CD14-positive monocyte (primary cell): ENCODE measurements at places on chromosomes 3 and 15.

DNA sequence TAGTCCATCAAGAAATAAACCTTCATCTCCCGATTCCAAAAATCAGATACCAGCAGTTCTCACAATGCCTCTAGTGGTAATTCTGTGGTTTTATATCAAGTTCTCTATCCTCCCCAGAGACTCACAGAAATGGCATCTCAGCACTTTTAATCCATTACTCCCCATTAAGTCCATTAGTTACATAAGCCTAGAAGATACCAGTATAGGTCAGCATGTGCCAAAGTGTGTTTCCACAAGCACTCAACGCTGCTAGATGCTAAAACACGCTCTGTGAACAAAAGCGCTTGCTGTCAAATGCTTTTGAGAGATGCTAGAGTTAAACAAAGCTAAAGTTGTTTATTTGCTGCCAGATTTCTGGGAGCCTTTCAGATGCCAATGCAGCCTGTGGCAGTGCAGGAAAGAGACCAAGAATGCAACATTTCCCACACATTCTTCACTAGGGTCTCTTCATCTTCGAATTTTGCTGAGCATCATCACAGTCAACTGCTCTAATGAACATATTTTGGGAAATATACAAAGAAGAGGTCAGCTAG, 918.8 kb upstream of the CFAP20DC start:
- DNase-seq: no peak

GRCh38 chr3:66033241-66034138, 5.2 kb downstream of the MAGI1 start:
- DNase-seq: no peak

GRCh38 chr3:134276086-134276485, 25.4 kb upstream of the RYK start:
- no peak for DNase-seq

DNA sequence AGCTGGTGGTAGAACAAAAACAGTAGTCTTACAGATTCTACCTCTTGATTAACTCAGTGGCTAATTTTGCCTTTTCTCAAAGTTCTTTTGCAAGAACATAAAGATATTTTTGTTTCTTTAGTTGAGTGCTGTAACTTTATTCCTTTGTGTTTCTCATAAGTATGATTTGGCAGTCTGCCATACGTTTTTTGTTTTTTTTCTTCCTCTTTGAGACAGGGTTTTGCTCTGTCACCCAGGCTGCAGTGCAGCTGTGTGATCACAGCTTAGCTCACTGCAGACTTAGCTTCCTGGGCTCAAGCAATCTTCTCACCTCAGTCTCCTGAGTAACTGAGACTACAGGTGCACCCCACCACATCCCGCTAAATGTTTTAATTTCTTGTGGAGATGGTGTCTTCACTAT, 22.4 kb downstream of the B3GNT5 start:
- DNase-seq: peak; percentile 85

DNA sequence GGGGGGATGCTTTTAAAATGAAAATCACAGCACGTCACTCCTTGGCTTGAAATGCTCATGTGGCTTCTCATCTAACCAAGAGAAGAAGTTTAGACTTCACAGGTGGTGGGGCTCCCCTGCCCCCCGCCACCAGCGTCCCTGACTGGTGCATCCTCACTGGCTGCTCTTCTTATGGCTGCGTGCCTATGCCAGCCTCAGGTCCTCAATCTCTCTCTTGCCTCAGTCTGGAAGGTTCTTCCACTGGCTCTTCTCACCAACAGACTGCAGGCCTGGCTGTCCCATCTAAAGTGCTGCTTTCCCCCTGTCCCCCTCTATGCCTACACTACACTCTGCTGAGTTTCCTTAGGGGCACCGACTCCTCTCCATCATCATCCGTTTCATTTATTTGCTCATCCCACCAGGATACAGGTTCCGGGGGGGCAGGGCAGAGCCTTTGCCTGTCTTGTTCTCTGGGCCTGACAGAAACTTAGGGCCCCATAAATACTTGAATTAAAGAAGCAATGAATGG, 20.6 kb downstream of the ABTB1 start:
- no peak for DNase-seq

DNA sequence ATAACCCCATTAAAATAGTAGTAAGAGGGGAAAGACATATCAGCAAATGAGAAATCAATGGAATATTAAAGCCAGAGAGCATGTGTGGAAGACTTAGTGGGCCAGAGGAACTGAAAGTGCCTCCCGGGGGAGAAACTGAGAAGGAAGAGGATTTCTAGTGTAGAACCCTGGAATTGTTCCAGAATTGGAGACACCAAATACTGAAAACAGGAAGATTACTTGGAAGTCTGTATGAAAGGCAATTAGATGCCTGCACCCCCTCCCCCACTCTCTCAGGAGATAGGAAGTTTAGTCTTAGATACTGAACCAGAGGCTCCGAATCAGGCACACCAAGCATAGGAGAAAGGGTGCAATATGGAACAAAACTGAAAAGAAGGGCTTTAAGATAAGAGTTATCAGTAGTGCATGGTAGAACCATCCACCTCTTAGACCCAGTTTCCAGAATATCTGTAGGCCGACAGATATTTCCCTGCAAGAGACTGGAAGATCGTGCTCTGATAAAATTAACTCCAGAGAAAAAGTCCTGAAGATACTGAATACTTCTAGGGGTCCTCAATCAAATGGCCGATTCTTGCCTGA, 32.4 kb downstream of the KLHL18 start:
- peak; percentile 46 for DNase-seq

- no peak for DNase-seq
These were observed 909 bp upstream of the GPD1L start for GRCh38 chr3:32105291-32106131.

DNA sequence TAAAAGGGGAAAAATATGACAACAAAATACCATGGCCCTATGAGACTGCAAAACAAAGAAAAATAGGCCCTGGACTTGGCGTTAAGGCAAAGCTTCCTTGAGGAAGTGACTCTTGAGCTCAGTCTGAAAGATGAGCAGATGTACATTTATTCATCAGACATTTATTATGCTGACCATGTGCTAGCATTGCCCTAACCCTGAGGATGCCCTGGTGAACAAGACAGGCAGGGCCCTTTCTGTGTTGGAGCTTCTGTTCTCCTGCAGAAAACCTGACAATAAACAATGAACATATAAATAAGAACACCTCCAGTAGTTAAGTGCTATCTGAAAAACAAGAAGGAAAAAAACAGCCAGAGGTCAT, 12.4 kb downstream of the TF start:
- DNase-seq: no peak

DNA sequence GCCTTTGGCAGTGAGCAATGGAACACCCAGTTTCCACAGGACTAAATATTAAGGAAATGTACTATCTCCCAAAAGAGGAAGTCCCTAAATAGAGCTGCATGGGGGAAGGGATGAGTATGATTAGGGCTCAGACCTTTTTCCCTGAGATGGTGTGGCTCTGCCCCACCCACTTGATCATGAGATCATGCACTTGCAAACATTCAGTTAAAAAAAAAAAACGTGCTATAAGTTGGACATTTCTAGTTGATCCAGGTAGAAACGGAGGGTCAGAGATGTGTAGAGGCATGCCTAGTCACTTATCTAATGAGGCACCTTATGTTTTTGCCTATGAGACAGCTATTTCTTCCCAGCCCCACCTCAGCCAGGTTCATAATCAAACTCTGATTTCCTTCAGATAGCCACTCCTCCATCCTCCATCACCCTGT, 24.5 kb upstream of the SSR3 start:
- peak; percentile 71 for DNase-seq

- DNase-seq: no peak
These were observed 1049.1 kb downstream of the FHIT start for GRCh38 chr3:60202052-60202726.

DNA sequence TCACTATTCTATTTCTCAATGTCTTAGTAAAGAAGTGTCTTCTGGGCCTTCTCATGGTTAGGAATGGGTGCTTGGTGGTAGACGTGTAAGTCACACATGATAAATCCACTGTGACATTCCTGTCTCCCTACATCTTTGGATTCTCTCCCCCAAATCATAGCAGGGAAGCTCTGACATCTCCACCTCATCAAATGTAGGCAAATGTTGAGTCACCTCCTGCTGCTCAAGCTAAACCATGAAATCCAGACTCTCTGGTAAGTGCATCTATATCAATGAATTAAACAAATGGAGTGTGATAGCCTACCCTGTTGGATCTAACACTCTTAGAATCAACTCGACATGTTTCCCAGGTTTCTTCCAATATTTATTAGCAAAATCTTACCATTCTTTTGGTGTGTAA, 42.8 kb upstream of the RPL35A start:
- no peak for DNase-seq

GRCh38 chr3:34352778-34353331, 554.4 kb downstream of the PDCD6IP start:
- no peak for DNase-seq

GRCh38 chr3:72451841-72452240, 396.4 kb downstream of the SHQ1 start:
- no peak for DNase-seq

DNA sequence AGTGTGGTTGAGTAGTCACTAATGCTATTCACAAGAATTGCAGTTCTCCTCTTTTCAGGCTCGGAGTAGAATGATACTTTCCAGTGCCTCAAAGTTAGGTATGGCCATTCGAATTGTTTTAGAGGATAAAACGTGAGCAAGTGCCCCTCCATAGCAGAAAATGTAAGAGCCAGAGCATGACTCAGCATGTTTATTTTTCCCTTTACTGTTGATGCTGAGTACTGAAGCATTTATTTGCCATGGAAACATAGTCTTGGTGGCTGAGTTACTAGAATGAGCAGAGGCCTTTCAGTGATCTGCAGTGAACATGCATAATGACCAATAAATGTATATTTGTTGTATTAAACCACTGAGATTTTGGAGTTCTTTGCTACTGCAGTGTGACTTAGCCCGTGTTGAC, 540.6 kb downstream of the NLGN1 start:
- no peak for DNase-seq

DNA sequence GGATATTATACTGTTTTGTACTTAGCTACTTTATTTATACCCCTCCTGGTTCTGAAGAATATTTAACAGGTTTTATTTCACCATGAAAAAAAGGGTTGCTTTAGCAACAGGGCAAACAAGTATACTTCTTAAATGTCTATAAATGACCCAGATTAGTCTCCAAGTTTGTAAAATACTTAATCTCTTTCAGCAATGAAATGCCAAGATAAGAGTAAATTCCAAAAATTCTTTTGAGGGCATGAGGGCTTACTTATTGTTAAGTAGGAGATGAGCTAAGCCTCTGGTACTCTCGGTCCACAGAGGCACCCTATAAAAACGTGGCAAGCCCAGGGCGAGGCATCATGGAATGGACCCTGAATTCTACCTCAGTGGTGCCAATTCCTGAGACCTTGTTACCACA, 264.8 kb upstream of the NSMCE3 start:
- DNase-seq: no peak

DNA sequence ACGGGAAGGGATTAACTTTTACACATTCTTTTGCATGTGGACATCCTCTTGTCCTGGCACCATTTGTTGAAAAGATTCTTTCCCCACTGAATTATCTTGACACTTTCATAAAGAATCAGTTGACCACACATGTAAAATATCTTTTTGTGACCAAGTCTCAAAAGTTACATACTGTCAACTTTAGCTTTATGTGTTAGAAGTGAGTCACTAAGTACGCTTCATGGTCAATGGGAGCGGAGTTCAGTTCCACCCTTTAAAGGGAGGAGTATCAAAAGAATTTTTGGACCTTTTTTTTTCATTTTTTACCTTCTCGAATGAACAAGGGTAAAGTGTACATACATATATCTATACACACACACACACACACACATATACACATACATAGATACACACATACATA, 35.4 kb downstream of the MAPK6 start:
- DNase-seq: no peak

- no peak for DNase-seq
These were observed 45.7 kb upstream of the LIPC start for GRCh38 chr15:58386081-58386480.

- DNase-seq: no peak
These were observed 261.1 kb downstream of the ABHD5 start for GRCh38 chr3:43951813-43952212.

GRCh38 chr3:25025236-25025635, 402.8 kb upstream of the RARB start:
- no peak for DNase-seq

DNA sequence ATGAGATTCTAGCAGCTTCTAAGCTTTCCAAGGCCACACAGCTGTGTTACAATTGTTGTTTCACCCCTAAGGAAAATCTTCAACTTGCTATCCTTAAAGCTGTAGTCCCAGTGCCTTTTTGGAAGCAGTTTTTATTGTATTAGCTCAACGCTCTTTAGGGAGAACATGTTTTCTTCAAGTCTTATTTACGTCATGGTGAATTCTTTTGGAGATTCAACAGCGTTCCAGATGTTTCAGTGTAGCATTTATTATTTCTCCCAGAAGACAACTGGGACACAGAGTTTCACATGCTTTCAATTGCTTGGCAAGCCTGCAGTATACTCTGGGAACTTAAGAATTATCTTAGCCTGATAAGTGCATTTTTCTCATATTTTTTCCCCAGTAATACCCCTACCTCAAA, 888.3 kb downstream of the PLOD2 start:
- no peak for DNase-seq

GRCh38 chr3:46353647-46354410, at the start of gene CCR2:
CCR2 (plus strand) TSS chr3:46354111; CDS start chr3:46357528, 3,417 bp downstream.
- DNase-seq: peak; percentile 76

DNA sequence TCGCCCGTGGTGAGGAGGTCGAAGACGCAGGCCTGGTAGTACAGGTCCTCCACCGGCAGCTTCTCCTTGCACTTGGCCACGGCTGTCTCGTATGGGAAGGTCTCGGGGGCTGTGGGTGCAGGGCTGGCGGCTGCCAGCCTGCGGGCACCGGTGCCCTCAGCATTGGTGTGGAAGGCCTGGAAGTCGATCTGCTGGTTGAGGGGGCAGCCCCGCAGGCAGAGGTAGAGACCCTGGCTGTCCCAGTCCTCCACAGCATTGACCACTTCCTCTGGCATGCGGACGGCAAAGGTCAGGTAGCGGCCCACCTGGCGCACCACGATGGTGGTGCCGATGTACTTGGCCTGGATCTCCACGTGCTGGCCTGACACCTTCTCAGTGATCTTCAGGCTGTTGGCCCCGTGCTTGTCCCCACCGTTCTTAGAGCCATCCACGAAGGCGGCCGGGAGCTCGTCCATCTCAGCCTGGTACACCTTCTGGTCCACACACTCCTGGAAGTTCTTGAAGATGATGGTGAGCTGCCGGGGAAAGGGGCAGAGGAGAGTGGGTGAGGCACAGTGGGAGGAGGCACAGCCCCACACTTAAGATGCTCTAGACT, 43.7 kb downstream of the RGMA start:
- DNase-seq: no peak
